ENCODE measurements at places on chromosomes 16 and 17.
A peak's percentile ranks its signal among the peaks of the same experiment; 100 is the strongest.

GRCh38 chr17:42980766-42981397 is 517 bp downstream of the RUNDC1 start:
- DNase-seq: peak; percentile 86

GRCh38 chr17:46270032-46270431 is 24.9 kb upstream of the LRRC37A start:
- no peak for DNase-seq

GRCh38 chr17:79532107-79532790 is 78.6 kb downstream of the RBFOX3 start:
- DNase-seq: no peak

DNA sequence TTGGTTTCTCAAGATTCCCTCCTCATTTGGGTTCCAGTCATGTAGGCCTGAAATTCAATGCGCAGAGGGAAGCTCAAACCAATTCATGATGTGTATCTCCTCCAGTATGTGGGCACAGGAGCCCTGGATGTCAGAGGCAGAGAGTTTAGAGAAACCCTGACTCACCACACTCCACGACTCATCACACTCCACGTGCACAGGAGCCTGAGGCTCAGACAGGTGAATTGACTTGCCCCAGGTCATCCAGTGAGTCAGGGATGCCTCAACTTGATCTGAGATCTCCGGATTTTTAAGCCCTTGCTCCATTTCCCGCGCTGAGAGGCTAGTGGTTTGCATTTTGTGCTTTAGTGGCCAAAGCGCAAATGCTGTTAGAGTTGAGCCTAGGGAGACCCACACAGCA is 183.9 kb downstream of the HAPSTR1 start:
- DNase-seq: no peak

- DNase-seq: no peak
These were observed 90.9 kb downstream of the RBFOX1 start for GRCh38 chr16:7423434-7424044.

DNA sequence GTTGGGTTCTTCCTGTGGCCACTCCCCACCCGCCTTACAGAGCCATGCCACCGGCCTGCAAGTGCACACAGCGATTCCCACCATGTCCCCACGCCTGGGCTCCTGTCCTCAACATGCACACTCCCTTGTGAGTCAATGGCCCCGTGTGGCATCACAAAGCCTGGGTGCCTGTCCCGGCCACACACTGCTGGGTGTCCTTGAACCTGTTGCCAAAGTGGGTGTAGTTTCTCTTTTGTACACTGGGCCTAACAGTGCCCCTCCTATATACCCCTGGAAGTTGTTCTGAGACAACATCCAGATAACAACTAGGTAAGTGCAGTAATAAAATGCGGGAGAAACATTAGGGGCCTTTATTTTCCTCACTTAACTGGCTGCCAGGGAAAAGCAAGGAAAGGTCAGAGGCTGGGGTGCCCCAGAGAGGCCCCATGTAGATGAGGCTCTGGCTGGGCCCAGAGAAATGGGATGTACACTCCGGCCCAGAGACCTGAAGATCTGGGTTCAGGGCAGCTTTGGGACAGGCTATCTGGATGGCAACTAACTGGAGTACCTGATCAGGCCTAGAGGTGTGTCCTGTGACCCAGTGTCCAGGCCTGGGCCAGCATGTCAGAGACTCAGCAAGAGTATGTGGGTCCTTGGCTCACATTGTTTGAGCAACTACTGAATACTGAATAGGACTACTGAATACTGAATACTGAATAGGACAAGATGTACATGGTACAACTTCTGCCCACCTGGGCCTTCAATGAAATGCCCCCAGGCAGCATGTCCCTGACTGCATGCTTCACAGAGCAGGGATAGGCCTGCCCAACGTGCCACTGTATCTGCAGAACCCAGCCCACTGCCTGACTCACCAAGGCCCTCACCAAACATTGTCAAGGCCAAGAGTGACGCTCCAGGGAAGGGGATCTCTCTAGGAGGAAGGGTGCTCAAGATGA is 8.3 kb downstream of the ABCC3 start:
- DNase-seq: no peak

- DNase-seq: no peak
These were observed 60.5 kb downstream of the RAP1GAP2 start for GRCh38 chr17:2856727-2857126.

DNA sequence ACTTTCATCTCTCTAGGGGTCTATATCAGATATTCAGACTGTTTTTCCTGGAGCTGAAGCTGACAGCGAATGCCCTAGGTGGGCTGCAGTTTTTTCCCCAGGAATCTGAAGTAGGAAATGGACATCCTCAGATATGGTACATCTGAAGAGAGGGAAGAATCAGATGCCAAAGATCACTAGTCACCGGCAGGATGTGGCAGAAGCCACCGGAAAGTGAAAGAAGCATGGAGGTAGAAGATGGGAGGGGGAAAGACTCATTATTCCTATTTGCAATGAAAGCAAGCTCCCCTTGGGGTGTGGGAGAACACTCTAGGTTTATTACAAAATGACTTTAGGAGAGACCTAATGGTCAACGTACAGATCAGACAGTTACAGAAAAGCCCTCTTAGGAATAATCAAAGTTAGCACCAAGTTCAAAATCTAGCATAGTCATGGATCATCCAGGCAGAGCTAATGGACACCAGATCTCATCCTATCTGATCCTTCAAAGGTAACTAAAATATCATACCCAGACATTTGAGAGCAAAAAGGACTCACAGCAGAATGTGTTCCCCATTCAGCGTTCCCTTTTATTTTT is 110.7 kb downstream of the HS3ST3A1 start:
- no peak for DNase-seq

DNA sequence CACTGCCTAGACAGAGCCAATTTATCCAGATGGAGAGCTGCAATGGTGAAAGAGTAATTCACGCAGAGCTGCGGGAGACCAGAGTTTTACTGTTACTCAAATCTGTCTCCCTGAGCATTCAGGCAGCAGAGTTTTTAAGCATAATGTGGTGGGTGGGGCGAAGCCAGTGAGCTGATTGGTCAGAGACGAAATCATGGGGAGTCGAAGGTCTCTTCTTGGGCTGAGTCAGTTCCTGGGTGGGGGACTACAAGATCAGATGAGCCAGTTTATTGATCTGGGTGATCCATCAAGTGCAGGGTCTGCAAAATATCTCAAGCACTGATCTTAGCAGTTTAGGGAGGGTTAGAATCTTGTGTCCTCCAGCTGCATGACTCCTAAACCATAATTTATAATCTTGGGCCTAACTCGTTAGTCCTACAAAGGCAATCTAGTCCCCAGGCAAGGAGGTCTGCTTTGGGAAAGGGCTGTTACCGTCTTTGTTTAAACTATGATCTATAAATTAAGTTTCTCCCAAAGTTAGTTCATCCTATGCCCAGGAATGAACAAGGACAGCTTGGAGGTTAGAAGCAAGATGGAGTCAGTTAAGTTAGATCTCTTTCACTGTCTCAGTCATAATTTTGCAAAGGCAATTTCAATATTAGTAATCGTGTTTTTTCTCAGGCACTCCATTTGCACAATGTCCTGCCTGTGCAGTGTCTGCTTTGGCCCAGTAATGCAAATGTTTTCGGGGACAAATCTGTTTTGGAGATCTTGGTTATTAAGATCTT is 27.0 kb downstream of the PIGL start:
- no peak for DNase-seq

DNA sequence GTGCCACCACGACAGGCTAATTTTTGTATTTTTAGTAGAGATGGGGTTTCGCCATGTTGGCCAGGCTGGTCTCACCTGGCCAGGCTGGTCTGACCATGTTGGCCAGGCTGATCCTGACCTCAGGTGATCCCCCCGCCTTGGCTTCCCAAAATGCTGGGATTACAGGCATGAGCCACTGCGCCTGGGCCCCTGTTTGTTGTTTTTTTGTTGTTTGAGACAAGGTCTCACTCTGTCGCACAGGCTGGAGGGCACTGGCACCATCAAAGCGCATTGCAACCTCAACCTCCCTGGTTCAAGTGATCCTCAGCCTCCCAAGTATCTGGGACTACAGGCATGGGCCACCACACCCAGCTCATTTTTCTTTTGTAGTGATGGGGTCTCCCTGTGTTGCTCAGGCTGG is 43.7 kb upstream of the TAOK1 start:
- no peak for DNase-seq

DNA sequence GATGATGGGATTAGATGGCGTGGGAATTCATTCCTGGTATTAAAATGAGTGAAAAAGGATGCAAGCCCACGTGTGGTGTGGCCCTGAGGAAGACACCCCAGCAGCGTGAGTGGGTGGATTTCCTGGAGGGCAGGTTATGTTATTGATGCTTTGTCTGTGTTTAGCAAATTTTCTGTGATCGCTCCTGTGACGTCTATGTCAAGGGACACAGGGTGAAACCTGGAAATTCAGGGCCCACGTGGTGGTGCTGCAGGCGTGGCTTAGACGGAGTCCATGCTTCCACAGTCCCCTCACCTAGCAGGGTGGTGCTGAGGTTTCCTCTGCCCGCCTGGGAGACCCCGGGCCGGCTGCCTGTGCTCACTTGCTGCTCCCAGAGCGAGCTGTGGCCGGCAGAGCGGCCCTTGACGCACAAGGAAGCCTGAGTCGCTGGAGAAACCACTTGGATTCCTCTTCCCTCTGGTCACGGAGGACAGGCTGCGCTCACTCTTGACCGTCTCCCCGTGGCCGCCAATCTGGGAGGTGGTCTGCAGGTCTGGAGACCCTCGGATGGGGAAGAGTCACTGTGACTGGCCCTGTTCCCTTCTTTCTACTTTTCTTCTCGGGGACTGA is 23.4 kb downstream of the BAIAP2 start:
- DNase-seq: no peak

DNA sequence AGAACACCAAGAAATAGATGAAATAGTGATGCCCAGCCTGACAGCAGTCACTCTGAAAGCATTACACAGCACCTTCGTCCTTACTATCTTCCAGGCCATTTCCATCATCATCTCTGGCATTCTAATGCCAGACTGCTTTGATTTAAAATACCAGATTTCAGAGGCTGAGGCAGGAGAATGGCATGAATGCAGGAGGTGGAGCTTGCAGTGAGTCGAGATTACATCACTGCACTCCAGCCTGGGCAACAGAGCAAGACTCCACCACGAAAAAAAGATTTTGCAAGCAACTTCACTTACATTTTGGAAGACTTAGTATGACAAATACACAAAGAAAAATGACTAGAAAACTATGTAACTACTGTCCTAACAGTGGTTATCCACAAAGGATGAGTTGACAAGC is 244.0 kb downstream of the CPPED1 start:
- DNase-seq: no peak

GRCh38 chr17:80023481-80024205 is 12.0 kb downstream of the TBC1D16 start:
- DNase-seq: no peak

GRCh38 chr17:57004944-57005579 is 27.1 kb downstream of the SCPEP1 start:
- peak; percentile 94 for DNase-seq

- DNase-seq: no peak
These were observed 414.1 kb downstream of the XYLT1 start for GRCh38 chr16:17056666-17057065.

DNA sequence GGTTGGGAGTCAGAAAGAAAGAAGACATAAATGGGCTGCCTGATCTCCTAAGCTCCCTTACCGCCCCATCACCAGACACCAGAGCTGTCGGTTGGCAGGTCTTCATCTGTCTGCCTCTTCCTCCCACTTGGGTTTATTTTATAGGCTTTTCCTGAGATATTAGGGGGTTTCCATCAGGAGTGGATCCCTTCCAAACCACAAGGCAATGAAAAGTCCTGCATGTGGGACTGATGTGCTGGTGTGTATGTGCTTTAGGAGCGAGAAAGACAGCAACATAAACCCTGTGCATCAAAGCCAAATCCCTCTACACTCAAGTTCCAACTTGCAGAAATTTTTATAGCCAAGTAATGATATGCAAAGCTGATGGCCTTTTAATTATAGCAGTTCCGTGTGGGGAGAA is 389.5 kb downstream of the SLC39A11 start:
- DNase-seq: no peak

DNA sequence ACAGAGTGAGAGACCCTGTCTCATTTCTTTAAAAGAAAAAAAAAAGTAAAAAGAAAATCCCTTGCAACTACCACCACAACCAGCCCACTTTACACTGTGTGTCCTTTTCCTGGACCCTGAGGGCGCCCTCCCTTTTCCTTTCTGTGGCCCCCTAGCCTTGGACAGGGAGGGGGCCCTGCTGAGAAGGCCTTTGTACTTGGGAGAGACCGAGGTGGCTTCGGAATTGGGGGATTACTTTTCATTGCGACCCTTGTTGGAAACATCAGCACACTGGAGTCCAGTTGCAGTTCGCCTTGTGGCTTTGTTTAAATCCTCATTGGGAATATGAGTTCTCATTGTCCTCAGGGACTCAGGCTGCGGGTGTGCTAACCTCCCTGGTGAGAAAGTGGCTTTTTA is 9.4 kb upstream of the DNASE1 start:
- no peak for DNase-seq

DNA sequence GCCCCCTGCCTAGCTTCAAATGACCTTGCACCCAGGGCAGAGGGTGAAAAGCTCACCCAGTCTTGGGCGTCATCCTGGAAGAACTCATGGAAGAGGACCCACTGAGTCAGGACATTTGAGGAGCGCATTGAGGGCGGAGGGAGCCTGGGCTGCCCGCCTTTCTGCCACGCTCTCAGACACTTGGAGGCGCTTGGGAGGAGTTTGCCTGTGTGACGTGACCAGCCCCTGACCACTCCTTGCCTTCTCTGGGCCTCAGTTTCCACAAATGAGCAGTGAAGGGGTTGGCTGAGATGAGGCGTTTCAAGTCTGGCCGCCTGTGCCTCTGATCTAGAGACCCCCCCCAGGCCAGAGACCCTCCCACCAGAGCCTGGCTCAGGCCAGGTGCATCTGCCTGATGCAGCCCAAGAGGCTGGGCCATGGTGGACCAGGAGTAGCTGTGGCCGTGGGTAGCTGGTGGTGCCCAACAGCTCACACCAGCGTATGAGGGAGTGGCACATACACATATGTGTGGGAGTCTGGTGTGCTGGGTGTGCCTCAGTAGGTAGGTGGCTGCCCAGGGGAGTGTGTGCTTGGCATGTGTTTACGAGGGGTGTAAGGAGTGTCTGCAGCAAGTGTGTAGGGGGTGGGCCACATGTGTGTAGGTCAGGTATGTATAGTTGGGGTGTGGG is 80.2 kb upstream of the TOB1 start:
- DNase-seq: no peak

DNA sequence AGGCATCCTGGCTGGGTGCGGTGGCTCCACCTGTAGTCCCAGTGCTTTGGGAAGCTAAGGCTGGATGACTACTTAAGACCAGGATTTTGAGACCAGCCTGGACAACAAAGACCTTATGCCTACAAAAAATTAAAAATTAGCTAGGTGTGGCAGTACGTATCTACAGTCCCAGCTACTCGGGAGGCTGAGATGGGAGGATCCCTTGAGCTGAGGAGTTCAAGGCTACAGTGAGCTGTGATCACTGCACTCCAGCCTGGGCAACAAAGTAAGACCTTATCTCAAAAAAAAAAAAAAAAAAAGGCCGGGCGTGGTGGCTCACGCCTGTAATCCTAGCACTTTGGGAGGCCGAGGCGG is 6.1 kb downstream of the MVP start:
- DNase-seq: no peak

Data from OCI-LY7 (cell line).